ENCODE measurements at places on chromosomes 4 and X.

GRCh38 chr4:151147000-151147399, 47.6 kb downstream of the RPS3A start:
- DNase-seq: no peak

DNA sequence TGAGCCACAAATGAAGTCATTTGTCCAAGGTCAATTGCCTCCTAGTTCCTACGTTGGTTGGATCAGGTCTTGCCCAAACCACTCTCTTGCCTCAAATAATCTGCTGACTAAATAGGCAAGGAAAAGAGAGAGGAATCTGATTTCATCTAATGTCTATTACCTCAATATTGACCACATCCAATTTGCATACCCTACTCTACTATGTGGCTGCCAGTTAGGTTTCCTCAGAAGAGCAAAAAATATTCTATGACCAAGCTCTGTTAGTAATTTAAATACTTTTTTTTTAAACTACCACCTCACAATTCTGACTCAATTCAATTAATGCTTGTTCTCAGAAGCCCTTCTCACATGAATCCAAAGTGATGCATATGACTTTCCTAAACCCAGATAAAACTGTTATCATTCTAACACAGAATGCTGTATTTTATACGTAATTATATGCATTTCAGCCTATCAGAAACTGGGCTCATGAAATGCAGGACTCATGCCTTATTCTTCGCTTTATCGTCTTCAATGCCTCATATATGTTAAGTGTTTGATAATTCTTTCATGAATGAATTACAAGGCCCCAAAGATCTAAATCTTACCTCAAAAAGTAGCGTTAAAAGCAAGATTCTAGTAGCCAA, 98.6 kb downstream of the HUWE1 start:
- no peak for DNase-seq

GRCh38 chrX:30654989-30655607, 1.9 kb downstream of the GK start:
- DNase-seq: no peak

DNA sequence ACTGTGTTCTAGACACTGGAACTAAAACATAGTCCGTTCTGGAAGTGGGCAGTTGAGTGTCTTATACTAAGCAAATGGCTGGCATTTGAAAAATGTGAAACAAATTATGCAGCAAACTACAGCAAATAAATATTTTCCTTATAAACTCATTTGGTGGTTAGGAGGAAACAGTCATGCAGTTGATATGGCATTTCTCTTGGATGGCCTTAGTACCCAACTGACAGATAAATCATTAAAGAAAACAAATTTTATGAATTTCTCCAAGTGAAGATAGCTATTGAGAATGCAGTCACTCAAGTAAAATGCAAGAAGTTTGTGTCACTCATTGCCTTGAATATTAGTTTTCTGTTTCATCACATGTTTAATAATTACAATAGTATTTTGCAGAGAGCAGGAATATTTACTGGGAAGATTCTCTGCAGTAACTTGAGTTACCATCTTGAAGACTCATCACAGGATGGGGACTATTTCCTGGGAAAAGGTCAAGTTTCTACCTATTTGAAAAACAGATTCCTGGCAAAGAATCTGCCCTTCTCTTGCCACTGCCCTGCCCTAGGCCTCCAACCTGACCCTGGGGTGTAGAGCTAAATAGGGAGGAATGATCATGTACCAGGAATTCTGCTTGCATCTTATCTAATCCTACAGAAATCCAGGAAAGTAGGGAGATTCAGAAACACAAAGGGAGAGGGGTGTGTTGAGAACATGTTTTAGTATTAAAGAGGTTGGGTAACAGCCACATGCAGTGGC, 105.9 kb downstream of the SH3RF1 start:
- DNase-seq: peak; percentile 83

DNA sequence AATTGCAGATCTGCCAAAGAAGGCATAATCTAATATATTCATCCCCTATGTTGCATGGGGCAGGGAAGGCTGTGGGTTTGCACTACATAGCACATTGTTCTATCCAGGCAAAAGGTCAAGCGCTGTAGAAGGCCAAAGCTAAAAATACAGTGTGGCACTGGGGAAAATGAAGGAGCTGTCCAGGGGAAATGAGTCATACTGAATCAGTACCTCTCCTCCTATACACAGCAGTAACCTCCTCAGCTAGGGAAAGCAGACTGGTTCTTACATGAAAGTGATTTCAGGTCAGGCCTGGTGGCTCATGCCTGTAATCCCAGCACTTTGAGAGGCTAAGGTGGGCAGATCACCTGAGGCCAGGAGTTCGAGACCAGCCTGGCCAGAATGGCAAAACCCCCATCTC, 31.0 kb upstream of the SLC25A4 start:
- peak; percentile 97 for DNase-seq

- DNase-seq: peak; percentile 87
Observed at GRCh38 chr4:1842993-1843448, 12.9 kb downstream of the LETM1 start.

DNA sequence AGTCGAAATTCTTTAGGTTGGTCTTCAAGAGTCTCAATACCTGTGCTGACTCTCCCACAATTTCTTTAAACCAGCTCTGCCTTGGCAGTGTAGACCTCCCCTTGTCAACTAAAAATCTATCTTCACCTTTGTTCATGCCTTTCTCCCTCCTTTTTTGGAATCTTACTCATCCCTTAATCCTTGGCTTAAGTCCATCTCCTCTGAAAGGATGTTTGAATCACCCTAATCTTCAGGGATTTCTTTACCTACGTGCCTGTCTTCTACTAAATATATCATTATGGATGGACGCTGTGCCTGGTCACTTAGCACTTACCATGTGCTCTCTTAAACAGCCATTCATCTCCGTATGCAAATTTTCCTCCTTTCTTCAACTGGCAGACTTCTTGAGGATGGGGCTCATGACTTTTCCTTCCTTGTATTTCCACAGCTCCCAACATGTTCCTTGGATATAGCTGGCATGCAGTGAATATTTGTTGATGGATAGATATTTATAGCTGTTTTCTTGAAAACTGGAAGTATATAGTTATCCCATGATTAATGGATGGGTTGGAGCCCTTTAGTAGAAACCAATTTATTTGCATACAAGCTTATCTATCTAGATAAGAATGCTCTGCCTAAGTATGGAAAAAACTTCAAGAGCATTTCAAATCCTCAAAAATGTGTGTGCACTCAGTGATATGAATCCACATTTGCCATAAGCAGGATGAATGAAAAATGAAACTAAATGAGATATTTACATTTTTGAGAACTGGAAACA, 166.6 kb downstream of the SPRY1 start:
- DNase-seq: no peak

DNA sequence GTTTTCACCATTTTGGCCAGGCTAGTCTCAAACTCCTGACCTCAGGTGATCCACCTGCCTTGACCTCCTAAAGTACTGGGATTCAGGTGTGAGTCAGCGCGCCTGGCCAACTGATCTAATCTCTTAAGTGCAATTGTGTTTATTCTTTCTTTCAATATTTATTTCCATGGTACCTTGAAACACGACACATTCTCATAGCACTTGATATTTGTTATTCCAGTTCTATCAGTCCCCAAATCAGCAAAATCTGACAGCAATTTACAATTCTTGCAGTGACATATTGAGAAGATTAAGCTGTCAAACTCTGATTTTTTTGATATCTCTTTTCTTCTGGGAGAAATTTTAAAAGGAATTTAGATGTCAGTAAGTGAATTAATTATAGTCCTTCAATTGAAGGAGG, 218.1 kb upstream of the FAT4 start:
- no peak for DNase-seq

DNA sequence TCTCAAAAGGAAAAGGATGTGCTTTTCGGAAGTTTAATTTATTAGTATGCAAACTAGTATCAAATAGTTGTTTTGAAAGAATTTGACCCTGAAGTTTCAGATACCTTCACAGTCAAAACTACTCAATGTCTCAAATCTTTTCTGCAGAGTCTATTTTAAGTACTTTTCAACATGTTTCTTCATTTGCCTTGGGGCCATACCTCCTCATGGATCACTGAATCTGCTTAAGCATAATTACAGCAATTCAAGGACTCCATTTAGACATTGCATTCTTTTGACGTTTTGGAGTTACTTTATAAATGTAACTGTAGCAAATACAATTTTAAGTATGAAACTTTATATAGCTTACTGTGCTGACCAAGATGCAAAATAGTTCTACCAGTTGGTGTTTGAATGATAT, 25.5 kb downstream of the PALLD start:
- no peak for DNase-seq

DNA sequence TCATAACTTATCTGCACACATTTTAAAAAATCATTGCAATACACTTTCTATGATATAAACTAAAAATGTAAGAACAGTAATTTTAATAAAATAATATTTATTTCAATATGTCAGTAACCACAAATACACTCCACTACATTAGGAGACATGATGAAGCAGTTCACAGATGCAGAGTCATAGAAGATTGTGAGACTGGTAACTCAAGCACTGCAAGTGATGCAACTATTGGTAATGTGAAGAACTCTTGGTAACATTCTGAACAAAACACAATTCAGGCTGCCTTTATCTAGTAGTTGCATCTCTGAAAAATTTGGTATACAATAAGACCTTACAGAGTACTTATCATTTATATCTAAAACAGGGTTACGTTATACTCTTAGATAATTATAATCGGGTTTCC, 52.6 kb upstream of the LRAT start:
- no peak for DNase-seq

- peak; percentile 74 for DNase-seq
Observed at GRCh38 chrX:22534643-22535042, 261.9 kb downstream of the CBLL2 start.

GRCh38 chrX:150941580-150941979, 41.6 kb upstream of the HMGB3 start:
- DNase-seq: no peak

GRCh38 chrX:40244980-40245379, 147.2 kb upstream of the BCOR start:
- no peak for DNase-seq
